ENCODE measurements at places on chromosomes 7 and 10.

- no peak for DNase-seq
These were observed 387.8 kb downstream of the SEMA3D start for GRCh38 chr7:84799106-84799505.

GRCh38 chr10:3255616-3256015 lies 83.0 kb upstream of the PITRM1 start:
- DNase-seq = no peak

DNA sequence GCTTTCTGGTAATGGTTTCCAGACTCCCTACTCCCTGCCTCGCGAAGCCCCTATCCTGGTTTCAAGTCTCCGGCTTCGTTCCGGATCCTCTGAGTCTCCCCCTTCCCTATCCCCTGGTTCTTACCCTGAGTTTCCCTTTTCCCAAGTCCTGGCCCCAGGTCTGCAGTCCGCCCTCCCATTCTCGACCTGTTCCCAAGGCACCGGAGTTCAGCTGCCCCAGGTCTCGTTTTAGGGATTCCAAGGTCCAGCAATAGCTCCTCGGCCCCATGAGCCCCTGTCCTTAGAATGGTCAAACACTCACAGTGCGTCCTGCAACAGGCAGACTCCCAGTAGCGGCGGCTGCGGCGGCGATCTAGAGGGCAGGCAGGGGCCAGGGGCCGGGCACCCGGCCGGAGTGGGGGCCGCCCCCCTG lies 274 bp downstream of the PITX3 start:
- DNase-seq = no peak

DNA sequence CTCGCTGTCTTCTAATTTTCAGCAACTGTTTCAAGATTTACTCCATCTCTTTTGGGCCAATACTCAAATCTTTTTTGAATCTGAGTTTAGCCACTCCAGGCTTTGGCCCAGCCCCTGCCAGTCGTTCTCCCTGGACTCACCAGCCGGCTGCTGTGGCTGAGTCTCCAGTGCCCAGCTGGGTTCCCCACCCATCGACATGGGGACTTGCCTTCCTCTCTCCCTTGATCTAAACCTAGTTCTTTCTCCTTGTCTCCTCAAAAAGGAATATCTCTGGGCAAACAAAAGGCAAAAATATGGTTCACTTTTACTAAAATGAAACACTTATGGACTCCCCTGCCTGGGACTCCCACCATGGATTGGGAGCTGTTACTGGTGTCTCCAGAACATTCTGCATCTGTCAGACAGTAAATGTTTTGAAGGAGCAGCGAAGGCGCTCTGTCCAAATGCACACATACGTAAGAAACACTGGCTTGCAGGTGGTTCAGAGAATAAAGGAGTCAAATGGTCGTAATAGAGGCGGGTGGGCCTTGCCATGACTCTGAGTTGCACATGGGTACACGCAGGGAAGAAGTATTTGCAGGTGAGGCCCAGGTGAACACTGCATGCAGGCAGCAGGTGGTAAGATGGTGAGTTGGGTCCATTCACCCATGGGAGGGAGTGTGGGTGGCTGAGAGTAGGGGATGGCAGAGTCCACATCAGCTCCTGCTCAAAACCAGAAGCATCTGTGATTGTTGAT lies 35.5 kb upstream of the HABP2 start:
- DNase-seq = no peak

GRCh38 chr7:47556511-47557180 lies 25.3 kb downstream of the TNS3 start:
- DNase-seq = no peak

- no peak for DNase-seq
These were observed 18.0 kb downstream of the WDR37 start for GRCh38 chr10:1074052-1074747.

All from stromal cell of bone marrow (primary cell).